NK-92 treated with Interleukin-12 subunit alpha and Interleukin-12 subunit beta, amount 100 ng/mL, for 24 hours (cell line): ENCODE measurements at places on chromosomes 3 and 15.

DNA sequence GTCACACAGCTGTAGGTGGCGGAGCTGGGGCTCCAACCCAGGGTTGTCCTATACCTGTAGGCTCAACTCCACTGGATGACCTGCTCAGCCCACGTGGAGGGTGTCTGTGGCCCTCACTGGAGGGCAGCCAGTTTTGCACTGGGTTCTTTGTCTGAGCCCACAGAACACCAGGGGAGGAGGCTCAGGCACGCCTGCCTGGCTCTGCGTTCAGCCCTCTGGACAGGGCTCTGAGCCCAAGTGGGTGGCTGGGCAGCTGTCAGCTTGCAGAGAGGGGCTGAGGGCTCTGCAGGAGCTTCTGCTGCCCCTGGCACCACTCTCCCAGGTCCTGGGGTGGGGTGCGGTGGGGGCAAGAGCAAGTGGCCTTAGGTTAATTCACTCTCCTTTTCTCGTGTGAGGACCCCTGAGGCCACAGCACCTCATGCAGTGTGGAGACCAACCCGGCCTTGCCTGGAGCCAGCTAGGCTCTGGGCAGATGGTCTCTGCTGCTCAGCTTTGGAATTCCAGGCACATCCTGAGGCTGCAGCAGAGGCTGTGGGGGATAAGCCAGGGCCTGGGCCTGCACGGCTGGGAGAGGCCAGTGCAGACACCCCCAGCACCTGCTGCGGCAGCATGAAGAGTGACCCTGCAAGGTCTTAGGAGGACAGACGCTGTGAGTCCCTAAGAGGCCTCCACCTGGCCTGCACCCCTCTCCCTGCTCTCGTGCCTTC, 23.5 kb downstream of the DUSP7 start:
- DNase-seq: no peak

DNA sequence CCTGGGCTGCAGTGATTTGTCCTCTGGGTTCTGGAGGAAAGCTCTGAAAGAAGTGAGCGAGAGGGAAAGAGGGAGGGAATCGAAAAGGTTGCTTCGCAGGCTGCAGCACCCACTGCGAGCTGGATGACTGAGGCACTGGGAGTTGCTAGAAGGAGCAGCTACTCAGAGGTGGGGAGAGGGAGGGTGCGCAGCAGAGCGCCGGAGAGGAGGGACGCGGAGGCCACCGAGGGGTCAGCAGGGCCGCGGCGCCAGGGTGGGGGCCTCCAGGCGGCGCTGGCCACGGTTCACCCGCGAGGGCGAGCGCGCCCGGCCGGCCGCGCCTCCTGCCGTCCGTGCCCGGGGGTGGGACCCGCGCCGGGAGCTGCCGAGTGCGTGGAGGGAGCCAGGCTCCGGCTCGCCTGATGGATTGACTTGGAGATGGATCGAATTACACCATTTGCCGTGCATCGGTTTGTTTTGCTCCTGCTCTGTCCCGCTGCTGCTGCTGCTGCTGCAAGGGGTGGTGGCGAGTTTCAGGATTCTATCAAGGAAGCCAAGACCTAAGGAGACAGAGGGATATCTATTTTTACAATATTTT, at the start of gene SEMA6D:
SEMA6D (plus strand) TSS at position 470 of the 577 bp plus-strand sequence. CDS start 42,294 bp downstream, outside the sequence.
- DNase-seq: no peak

DNA sequence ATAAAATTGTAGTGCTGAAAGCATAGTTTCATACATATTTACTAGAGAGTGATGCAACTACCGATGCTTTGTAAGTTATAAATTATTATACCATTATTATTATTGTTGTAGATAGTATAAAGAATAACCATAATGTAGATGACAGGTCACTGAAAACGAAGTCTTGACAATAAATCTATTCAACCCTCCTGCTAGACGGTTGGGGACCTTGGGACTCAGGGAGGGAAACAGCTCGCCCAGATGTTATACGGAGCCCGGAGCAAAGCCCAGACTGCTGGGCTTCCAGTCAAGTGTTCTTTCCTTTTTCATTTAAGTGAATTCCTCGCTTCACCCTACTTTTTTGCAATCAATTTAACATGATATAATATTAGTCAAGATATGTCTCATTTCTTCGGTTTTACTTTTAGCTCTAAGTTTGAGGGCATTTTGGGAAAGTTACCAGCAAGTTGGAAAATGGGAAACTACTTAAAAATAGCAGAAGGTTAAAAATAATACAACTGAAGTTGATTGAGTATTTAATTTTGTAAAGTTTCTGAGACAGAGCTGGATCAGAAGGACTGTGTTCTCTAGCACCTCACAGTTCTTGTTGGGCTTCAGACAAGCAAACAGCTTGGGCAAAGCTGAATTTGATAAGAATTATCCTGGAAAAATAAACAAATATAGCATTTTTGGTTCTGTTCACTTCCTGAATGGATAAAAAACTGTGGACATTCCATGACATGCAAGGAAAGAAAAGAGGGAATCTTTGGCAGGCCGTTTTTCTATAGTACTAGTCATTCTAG, 173.4 kb upstream of the TP63 start:
- no peak for DNase-seq

GRCh38 chr15:43517354-43518196, at the start of gene MAP1A:
MAP1A (plus strand) TSS chr15:43517608; CDS start chr15:43521474, 3,866 bp downstream.
- DNase-seq: no peak

GRCh38 chr15:89926158-89926557, 13.4 kb upstream of the ARPIN start:
- DNase-seq: no peak

DNA sequence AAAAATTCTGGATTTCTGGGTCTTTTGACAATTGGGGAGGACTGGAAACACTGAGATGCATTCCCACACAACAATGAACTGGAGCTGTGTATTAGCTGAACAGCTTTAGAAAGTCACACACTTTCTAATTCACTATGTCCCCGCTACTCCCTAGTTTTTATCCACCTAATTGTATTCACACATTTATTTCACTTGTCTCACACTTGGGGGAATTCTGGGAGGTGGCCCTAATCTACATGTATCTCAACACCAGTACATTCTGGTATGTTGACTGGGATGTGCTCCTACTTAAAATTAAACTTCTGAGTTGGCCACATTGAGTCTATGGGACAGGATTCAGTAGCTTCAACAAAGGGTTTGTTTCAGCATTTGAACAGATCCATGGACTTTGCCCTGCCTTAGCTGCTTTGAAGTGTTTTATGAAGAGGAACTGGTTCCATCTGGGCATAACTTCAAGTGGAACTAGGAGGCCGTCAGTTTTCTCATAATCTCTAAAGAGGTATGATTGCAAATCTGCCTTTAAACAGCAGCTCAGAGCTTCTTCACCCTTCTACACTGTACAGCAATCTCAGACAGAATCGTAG, 106.5 kb upstream of the CMC1 start:
- no peak for DNase-seq
